Fibroblast of lung (primary cell): ENCODE measurements at places on chromosomes 3 and 15.

DNA sequence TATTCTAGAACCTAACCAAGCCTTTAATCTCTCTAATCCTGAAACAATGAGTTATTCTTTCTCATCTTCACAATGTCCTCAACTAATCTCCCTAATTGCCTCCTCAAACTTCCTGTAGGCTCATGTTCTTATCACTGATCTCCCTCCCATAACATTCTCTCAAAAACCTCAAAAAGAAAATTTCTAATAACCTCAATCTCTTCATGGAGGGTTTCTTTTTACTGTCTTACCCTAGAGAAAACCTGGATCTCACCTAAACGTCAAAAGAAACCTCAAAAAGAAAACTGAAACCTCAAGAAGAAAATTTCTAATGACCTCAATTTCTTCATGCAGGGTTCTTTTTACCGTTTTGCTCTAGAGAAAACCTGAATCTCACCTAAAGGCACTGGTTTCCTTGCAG is 150.2 kb downstream of the GSK3B start:
- DNase-seq, result no peak

- peak; percentile 60 for DNase-seq
Observed at GRCh38 chr3:46442576-46443530, 21.9 kb downstream of the LTF start.

- DNase-seq, result no peak
Observed at GRCh38 chr15:85545752-85546151, 165.3 kb downstream of the AKAP13 start.

- no peak for DNase-seq
Observed at GRCh38 chr3:141346839-141347238, 21.5 kb upstream of the ZBTB38 start.

GRCh38 chr15:41842229-41842628 is 3.6 kb downstream of the PLA2G4B start:
- no peak for DNase-seq

- no peak for DNase-seq
Observed at GRCh38 chr15:64187396-64188191, 24.8 kb upstream of the PPIB start.

- DNase-seq, result no peak
Observed at GRCh38 chr3:107024551-107025026, 352.6 kb upstream of the CCDC54 start.
